ENCODE measurements at places on chromosomes 3 and 15.

DNA sequence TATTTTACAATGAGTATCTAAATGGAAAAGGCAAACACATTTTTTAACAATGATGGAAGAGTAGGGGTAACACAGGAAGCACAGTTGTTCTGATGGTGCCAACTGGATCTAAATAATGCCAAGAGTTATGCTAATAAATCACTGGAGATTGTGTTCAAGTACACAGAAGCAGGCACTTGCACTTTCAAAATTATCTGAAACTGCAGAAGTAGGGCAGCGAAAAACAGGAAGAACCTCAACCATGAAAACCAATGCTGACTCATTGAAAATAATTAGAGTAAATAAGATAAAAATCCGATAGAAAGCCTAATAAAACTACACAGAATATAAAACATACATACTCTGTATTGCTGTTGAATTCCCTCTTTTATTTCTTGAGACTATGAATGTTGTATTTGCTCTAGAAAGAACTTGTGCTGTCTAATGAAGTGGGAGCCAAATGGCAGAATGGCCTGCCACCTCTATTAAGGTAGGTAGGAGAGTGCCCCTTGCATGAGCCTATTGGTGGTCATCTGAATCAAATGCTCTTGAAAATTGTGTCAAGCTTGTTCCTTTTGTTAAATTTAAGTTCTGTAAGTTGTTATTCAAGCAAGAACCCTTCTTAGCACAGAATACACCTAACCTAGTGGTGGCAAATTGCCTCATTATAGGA is 93.7 kb downstream of the ABI3BP start:
- DNase-seq = no peak

DNA sequence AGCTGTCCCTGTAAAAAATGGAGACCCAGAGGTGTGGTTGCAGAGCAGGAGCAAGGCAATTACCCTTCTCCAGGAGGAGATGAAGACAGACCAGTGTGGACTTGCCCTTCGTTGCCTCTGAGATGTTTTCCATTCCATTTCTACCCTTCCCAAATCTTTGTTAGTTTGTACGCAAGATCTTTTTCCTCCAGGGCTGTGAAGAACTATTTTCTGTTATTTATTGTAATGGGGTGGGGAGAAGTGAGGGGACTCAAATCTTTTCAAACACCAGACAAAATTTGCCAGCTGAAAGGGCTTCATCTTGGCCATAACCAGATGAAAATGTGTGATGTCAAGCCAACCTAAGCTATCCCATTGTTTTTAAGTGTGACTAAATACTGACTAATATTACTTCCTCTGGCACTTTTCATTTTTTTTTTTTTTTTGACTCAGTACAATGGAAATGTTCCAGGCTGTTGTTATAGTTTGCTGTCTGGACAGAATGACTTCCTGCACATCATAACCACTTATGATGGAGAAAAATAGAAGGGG is 271.3 kb upstream of the TPRG1 start:
- DNase-seq = no peak

GRCh38 chr15:43134157-43134635 is 810 bp downstream of the TMEM62 start:
- no peak for DNase-seq

- no peak for DNase-seq
Measured at GRCh38 chr3:169629895-169630294, 33.6 kb downstream of the MECOM start.

DNA sequence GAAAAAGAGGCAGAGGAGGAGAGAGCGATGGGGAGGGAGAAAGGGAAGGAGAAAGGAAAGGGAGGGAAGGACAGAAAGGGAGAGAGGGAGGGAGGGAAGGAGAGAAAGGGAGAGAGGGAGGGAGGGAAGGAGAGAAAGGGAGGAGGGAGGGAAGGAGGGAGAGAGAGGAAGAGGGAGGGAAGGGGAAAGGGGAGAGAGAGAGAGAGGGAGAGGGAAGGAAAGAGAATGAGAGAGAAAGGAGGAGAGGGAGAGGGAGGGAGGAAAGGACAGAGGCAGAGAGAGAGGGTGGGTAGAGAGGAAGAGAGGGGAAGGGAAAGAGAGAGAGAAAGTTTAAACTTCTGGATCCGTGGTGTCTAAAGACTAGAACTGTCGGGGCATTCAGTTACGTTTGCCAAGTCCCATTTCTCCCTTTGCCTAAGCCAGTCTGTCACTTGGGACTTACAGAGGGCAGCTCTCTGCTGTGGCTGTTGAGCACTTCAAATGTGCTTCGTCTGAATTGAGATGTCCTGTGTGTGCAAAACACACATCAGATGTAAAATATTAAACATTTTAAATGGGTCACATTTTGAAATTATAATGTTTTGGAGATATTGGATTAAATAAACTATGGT is 62.6 kb downstream of the PLXNA1 start:
- DNase-seq = no peak

- no peak for DNase-seq
Measured at GRCh38 chr3:132749786-132750185, 27.6 kb upstream of the NPHP3 start.

DNA sequence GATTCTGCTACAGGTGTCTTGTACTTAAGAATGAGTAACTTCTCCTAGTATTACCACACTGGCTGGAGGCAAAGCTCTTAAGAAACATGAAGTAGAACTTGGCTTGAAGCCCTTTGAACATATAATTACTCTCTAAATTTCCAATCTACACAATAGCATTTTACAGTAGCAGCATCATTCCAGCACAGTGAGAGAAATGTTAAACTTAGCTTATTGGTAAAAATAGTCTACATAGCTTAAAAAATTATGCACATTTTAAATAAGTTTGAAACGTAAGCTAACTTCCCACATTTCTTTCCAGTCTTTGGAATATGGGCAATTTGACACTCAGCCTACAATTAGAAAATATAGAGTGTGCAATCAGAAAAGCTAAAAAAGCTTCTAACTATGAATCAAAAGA is 32.8 kb upstream of the TOP2B start:
- no peak for DNase-seq

GRCh38 chr15:29046977-29047376 is 161.2 kb downstream of the APBA2 start:
- DNase-seq = no peak

DNA sequence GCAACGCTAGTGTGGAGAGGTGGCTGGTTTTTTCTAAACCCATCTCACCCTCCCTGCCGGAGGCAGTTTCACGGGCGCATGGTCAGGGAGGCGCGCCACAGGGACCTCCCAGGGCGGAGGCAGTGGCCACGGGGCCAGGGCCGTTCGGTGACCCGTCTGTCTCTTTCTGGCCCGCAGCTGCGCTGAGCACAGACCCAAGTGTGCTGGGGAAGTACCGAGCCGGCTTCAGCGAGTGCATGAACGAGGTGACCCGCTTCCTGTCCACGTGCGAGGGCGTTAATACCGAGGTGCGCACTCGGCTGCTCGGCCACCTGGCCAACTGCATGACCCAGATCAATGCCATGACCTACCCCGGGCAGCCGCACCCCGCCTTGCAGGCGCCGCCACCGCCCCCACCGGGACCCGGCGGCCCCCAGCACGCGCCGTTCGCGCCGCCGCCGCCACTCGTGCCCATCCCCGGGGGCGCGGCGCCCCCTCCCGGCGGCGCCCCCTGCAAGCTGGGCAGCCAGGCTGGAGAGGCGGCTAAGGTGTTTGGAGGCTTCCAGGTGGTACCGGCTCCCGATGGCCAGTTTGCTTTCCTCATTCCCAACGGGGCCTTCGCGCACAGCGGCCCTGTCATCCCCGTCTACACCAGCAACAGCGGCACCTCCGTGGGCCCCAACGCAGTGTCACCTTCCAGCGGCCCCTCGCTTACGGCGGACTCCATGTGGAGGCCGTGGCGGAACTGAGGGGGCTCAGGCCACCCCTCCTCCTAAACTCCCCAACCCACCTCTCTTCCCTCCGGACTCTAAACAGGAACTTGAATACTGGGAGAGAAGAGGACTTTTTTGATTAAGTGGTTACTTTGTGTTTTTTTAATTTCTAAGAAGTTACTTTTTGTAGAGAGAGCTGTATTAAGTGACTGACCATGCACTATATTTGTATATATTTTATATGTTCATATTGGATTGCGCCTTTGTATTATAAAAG is 1.8 kb downstream of the HES1 start:
- DNase-seq = no peak

DNA sequence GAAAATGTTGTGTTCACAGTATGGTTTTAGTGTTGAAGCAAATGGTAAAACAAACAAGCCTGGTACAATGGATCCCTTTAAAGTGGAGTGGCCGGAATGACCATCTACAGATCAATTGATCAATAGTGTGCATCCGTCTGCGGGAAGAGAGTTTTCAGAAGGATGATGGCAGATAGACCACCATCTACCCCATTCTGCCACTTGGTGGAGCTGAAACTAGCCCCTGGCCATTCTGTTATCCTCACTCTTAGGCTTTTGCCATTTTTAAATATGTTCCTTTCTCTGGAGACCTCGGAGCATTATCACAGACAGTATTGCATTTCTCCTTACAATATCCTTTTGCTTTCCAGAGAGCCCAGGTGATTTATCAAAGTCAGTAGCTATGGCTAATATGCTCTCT is 258.9 kb upstream of the CFAP20DC start:
- no peak for DNase-seq

- no peak for DNase-seq
Measured at GRCh38 chr15:77195586-77195985, 124.7 kb upstream of the TSPAN3 start.

DNA sequence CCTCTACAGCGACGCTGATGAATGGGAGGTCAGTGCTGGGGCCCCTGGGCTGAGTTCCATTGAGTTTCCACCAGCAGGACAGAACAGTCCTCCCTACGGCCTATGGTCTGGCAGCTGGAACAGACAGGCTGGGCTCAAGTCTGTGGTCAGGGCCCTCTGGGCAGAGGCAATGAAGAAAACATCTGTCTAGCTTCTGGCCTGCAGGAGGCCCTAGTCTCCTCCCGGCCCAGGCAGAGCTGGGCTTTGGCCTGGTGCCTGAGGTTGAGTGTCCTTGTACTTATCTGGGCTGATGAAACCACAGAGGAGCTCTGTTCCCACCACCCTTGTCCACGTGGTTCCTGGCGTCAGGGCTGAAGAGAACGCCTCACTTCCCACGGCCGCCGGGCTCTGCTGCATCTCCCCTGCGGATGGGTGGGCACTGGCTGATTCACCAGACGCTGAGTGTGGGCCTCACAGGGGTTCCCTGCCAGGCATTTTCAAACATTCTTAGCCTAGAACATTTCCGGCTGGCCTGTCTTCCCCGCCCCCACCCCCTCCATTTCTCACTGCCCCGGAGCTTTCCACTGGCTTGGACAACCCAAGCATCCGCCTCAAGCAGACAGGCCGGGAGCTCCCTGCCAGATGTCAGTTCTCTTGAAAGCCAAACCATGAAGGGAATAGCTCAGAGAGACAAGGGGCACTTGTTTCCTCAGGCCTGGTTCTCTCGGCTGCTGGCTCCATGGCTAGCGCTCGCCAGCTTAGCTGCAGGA is 20.3 kb downstream of the PPCDC start:
- DNase-seq = no peak

DNA sequence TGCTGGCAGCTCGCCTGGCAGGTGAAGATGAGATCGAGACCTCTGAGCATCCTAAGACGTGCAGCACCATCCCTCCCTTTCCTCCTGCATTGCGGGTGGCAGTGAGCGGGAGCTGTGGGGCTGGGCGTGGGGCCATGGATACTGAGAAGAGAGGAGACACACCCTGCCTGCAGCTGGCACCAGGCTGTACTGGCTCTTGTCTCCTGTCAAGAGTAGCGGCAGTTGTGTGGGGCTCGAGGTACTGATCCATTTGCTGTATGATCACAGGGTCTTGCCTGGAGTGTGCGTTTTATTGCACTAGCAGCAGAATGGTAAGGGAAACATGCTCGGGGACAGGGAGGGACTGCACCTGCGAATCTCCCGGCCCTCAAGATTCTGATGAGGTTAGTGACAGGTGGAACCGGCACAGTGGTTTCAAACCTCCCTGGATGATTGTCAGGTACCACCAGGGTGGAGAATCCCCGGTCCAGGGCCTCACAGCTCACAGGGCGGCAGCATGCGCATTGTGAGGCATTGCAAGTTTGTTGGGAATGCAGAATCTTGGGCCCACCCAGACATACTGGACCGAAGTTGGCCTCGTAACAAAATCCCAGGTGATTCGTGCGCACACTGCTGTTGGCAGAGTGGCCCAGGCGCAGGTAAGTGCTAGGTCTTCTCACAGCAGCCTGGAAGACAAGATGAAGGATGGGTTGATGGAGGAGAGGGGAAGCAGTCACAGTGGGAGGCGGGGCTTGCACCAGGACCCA is 14.1 kb downstream of the SYNM start:
- DNase-seq = no peak

GRCh38 chr3:135878501-135878900 is 87.0 kb upstream of the PPP2R3A start:
- DNase-seq = no peak

GRCh38 chr3:97089621-97090020 is 275.2 kb downstream of the EPHA6 start:
- no peak for DNase-seq

DNA sequence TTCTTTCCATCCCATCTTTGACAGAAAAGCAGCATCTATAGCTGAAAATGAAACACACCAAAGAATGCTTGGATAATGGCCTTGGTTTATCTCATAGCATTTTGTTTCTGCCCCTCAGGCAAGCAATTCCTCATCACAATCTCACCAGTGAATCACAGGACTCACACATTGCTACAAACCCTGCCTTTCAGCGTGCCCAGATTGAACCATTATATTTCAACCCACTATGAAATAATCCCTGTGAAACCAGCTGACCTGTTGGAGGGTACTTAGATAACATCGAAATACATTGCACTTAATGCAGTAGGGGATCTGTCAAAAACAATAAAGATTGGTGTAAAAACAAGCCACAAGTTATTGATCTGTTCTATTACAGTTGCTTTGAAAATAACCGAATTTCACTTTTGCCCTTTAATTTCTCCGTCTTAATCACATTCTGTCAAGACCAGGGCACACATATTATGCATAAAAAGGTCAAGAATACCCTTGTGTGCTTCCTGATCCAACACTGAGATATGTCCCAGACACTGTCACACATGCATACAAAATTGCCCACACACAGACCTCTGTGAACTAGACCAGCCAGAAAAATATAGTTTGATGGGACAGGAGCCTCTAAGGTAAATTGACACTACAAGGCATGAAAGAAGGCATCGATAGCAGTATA is 839.8 kb downstream of the NTRK3 start:
- DNase-seq = no peak

DNA sequence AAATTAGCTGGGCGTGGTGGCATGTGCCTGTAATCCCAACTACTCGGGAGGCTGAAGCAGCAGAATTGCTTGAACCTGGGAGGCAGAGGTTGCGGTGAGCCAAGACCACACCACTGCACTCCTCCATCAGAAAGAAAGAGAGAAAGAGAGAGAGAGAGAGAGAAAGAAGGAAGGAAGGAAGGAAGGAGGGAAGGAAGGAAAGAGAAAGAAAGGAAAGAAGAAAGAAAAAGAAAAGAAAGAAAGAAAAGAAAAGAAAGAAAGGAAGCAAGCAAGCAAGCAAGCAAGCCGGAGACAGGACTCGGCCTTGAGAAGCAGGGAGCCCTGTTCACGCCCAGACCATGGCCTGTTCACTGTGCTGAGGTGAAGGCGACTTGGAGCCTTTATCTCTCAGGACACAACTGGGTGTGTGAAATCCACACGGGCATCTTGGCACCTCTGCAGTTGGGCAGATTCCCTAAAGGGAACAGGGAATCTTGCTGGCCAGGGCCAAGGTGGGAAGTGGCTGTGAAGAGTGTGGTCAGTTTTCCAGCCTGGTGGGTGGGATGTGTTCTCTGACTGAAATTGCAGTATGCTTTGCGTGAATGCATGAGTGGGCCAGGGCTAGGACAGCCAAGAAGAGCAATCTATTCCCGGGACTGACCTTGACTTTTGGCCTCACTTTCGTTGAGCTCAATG is 90.3 kb downstream of the CORO2B start:
- no peak for DNase-seq

GRCh38 chr15:41919954-41920538 is 26.2 kb upstream of the SPTBN5 start:
- no peak for DNase-seq

Data from stimulated activated CD8-positive, alpha-beta memory T cell treated with anti-CD3 and anti-CD28 coated beads, Interleukin-2, amount 100 ng/mL, for 1 hour (primary cell).